CD14-positive monocyte (primary cell): ENCODE measurements at places on chromosomes 11 and 22. TPM values are rescaled to one million over a fixed set of nuclear protein-coding genes. Genes with fewer than 3 reads are reported as not detected.

Gene TMEM123
- 368 TPM for polyA plus RNA-seq

Gene SOX6
- polyA plus RNA-seq, result not detected

DNA sequence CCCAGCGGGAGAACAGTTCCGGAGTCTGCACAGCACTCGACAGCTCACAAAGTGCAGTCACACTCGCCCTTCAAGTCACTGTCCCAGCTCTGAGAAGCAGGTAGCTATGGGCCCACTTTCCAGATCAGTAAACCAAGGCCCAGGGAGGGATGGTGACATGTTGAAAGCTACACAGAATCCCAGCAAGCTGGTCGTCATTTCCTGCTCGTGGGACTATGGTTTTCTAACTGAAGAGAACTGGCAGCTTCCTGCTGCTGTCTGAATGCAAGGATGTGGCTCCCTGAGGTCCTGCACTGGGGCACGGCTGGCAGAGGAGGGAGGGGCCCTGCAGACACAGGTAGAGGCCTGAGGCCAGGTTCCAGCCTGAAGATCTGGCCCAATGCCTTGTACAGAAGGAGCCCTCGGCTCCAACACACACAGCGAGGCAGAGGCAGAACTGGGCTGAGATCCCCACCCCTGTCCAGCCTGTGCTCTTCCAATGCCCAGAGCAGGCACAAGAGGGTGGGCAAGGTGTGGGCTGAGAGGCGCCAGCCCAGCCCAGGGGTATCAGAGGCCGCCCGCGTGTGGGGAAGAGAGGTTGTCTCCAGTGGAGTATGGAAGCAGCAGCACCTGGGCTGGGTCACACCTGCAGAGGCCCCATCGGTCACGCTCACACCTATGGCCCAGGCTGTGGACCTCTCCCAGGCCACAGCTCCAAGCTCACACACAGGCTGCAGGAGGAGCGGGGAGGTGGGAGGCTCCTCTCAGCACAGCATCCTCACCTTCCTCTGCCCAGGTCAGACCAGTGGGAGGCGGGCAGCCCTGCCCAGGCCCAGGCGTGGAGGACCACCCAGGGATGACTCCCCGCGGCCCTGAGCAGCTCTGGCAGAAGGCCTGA, 119.2 kb downstream of the PHF21B start:
- DNase-seq, result no peak

Gene FLRT1
- polyA plus RNA-seq, result not detected in 2 replicates

Gene APOL5
- polyA plus RNA-seq, result not detected

DNA sequence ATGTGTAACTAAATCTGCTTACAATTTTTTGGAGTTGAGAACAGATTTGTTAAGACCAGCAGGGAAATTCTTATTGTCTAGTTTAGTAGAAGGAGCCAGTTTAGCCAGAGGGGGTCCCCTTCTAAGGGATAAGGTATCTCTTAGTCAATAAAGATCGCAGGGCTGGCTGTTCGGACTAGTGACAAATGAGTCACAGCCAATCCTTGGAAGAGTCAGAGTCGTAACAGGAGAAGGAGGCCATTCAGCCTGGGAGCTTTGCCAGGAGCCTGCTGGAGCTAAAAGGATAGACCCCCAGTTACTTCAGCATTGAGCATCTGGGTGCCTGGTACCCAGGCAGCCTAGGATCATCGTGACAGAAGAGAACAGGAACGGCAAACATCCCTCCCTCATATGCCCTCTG, 191.6 kb upstream of the ARHGAP20 start:
- DNase-seq, result no peak

Gene PNPLA5
- not detected for polyA plus RNA-seq

- DNase-seq, result peak; percentile 24
Measured at GRCh38 chr11:35236667-35237003, 97.7 kb downstream of the CD44 start.

Gene RFPL2
- polyA plus RNA-seq, result 0.22 and 1.3 TPM in 2 replicates

DNA sequence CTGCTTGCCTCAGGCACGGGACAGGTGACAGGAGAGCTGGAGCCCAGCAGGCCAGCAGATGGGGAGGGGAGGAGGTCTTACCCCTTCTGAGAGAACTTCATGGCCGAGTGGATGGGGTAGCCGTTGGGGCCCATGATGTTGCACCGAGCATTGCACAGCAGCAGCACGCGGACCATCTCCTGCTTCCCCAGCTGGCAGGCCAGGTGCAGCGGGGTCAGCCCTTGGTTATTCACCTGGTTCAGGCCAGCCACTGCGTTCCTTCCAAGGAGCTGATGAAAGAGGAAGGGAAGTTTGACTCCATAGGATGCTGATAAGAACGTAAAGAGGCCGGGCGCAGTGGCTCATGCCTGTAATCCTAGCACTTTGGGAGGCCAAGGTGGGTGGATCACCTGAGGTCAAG, 29.4 kb upstream of the BAIAP2L2 start:
- no peak for DNase-seq

GRCh38 chr11:119322360-119322739, 5.4 kb upstream of the MCAM start:
- DNase-seq, result no peak

Gene IGLL1
- not detected for polyA plus RNA-seq

Gene MIOX
- not detected in 2 replicates for polyA plus RNA-seq

- DNase-seq, result no peak
Measured at GRCh38 chr11:117502015-117502778, 174.5 kb downstream of the CEP164 start.

GRCh38 chr11:64237484-64237951, 3.1 kb downstream of the VEGFB start:
- no peak for DNase-seq

DNA sequence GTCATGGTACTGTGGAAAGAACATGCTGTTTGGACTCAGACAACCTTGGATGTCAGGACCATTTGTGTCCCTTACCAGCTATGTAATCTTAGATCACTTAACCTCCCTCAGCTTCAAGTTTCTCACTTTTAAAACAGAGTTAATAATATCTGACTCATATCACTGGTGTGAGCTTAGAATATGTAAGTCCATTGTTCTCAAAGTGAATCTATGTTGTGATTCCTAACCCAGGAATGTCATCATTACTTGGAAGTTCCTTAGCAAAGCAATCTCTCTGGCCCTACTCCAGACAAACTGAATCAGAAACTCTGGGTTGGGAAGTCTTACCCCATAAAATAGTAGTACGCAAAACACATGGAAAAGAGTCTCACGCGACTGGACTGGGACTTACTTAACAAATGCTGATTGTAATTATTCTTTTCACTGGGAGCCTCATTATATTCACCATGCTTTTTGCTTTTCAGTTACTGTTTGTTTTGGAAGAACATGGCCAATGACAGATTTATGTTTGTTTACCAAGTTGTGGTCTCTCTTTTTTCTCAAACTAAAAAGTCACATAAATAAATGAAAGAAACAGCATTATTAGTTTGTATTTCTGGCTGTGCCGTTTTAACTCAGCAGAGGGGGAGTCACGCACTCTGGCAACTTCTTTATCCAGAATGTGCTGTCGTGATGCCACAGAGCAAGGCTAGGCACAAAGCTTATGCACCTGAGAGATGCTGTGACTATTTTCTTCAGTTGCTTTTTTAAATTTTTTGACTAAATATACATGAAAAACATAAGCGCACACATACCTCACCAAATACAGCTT, 217.7 kb upstream of the CTSC start:
- no peak for DNase-seq

Gene MUC5AC
- not detected for polyA plus RNA-seq

Gene SMTNL1
- polyA plus RNA-seq, result not detected in 2 replicates

GRCh38 chr22:32353292-32353691, 4.4 kb upstream of the RFPL3 start:
- DNase-seq, result no peak

DNA sequence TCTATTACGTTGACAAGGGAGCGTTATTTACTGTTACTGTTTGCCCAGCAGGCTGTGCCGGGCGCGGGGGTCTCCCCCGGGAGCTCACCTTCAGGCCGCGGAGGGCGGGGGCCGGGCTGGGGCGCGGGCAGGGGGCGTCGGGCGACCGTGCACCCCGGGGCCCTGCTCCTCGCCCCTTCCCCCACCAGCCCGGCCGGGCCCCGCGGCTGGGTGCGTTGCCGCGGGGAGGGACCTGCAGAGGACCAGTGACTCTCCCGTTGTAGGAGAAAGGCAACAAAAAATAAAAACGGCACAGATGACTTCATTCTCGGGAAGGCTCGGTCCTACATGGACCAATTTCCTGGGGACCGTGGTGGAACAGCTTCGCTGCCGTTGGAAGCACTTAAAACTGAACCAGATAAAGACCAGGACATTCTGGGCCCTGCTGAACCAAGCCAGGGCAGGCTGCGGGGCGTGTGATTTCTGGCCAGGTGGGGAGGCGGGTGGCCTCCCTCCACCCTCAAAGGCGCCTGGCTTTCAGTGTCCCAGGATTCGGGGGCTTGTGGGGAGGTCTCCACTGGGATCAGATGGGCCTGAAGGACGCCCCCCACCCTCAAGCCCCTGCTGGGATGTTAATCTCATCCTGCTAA, 57.4 kb downstream of the IGLL1 start:
- DNase-seq, result no peak

GRCh38 chr11:13111813-13112130, 102.7 kb downstream of the RASSF10 start:
- no peak for DNase-seq

Gene PGA5
- polyA plus RNA-seq, result 3.6 TPM

Gene FXYD2
- 0.96 and 1.5 TPM in 2 replicates for polyA plus RNA-seq

DNA sequence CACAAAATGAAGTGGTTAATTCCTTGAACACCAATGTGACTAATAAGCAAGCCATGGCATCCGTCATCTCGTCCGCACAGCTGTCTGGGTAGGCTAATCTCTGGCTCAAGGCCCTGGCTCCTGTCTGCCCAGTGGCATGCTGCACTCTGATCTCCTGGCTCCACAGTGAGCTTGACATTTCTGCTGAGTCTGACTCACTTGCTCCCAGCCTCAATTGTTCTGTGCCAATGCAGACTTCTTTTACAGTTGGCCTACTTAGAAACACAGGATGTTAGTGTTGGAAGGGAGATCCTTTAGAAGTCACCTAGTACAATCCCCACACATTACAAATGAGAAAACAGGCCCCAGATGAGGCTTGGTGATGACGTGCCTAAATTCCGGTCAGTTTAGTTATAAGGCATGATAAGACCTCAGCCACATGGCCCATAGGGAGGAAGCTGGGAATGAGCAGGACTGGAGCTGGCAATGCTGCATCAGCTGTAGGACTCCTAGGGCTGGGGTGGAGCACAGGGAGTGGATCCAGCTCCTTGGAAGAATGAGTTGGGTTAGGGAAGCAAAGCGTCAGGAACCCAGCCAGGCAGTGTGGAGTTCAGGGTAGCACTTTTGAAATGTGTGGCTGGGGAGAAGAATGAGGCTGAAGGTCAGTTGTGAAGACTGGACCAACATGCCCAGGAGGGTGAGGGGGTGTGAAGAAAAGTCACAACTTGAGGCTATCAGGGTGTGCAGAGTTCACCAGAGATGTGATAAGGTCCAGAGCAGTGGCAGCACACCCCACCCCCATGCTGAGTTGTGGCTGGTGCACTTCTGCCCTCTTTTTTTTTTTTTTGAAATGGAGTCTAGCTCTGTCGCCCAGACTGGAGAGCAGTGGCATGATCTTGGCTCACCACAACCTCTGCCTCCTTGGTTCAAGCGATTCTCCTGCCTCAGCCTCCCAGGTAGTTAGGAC, 70.2 kb upstream of the EED start:
- DNase-seq, result no peak

- no peak for DNase-seq
Measured at GRCh38 chr11:8640267-8640906, 42.1 kb downstream of the TRIM66 start.

- no peak for DNase-seq
Measured at GRCh38 chr22:42816336-42816735, 40.7 kb downstream of the ARFGAP3 start.

Gene TMEM258
- 187 and 199 TPM in 2 replicates for polyA plus RNA-seq

- peak; percentile 20 for DNase-seq
Measured at GRCh38 chr22:24440718-24441405, 13.5 kb downstream of the ADORA2A start.

DNA sequence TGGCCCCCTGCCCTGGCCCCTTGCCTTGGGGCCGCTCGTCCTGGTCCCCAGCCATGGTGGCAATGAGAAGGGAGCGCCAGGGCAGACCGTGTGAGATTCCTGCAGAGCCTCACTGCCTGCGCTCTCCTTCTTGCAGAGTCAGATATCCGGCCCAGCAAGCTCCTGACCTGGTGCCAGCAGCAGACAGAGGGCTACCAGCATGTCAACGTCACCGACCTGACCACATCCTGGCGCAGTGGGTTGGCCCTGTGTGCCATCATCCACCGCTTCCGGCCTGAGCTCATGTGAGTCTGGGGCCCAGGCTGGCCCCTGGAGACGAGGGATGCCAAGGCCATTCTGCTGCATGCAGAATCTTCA, 114.1 kb downstream of the MICAL2 start:
- peak; percentile 77 for DNase-seq

Gene PRR5L
- 7.4 TPM for polyA plus RNA-seq

Gene MUC2
- polyA plus RNA-seq, result not detected

GRCh38 chr11:91374794-91375193, 849.8 kb upstream of the FAT3 start:
- no peak for DNase-seq

DNA sequence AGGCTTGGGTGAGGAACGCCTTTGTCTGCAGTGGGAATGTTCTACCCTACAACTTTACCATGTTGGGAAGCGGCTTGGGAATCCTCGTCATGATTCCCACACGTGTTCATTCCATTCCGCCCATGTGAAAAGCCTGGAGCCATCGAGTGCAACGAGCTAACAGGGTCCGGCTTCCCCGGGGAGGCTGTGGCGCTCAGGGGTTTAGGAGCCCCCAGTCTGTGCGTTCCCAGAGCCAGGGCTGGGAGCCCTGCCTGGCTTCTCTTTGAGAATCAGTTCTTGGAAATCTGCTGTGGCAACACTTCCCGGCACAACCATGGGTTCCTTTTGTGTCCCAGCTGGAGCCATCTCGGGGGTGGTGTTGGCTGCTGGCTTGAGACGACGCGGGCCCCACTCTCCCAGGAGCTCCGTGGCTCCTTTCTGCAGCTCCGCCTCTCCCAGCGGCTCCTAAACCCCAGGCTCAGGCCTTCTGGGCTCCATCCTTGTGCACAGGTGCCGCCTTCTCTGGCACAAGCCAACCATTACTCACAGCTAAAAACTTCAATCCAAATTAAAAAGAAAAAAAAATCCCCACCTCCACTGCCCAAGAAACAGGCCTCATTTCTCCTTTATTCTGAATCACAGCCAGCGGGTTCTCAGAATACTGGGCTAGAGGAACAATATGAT, 18.7 kb upstream of the PPFIA1 start:
- no peak for DNase-seq

GRCh38 chr11:2923446-2924375, 5.5 kb downstream of the PHLDA2 start:
- DNase-seq, result no peak
